ENCODE measurements at places on chromosomes 3 and 15.

DNA sequence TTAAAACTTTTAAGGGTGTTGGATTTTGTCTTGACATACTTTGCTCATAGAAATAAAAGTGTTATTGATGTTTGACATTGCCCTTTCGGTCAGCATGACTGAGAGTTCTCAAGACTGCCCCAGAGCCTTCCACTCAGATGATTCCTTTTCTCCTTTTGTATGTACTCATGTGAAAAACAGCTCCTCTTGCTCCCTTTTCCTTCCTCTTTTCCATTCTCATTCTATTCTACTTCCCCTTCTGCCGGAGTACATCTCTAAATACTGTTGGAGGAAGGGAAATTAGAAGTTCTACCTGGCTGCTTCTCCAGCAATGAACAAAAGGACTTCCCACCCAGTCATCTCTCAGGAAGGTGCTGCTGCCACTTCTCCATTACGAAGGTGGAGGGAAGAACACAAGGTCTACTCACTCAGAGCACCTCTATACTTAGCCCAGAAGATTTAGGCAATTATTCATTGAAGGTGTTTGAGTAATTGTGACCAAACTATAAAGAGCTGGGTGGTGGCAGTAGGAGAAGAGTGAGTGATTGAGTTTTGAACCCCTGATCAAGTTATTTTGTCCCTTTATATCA, 163.8 kb upstream of the MBNL1 start:
- DNase-seq: no peak

DNA sequence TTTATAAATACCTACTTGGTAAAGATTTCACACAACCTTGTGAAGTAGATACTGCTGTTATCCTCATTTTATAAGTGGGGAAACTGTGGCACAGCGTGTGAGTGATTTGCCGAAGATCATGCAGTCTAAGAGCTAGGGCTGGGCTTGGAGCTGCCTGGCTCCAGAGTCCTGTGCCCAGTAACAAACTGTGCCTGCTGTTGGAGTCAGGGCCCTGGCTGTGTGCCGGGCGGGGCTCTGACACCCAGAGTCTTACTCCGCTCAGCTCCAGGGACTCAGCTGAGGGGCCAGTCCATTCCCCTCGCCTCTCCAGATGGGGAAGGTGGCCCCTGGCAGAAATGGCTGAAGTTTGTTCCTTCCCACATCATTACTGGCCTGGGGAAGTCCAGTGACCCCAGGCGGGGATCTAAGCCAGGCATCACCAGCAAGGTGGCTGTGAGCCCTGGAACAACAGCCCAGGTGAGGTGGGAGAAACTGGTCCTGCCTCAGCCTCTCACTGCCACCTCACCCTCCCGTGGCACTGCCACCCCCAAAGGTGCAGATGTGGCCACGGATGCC, 17.3 kb upstream of the PLXNA1 start:
- no peak for DNase-seq

DNA sequence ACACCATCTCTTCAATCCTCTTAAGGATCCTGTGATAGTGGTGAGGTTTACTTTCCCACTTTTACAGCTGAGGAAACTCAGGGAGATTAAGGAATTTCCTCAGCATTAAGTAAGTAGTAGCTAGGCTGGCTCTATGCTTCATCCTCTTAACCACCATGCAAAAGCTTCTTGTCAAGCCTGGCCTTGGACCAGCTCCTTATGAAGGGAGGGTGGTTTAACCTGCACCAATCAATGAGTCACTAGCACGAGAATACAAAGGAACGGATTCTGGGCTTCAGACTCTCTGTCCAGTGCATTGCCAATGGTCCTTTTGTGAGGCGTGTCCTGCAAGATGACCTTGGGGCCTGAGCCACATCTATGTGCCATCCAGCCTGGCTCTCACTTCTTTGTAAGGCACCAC, 202.0 kb upstream of the CFAP20DC start:
- DNase-seq: no peak

GRCh38 chr3:40663280-40663679, 138.5 kb downstream of the ZNF621 start:
- no peak for DNase-seq

GRCh38 chr3:132912416-132912753, 125.8 kb upstream of the TMEM108 start:
- DNase-seq: no peak

DNA sequence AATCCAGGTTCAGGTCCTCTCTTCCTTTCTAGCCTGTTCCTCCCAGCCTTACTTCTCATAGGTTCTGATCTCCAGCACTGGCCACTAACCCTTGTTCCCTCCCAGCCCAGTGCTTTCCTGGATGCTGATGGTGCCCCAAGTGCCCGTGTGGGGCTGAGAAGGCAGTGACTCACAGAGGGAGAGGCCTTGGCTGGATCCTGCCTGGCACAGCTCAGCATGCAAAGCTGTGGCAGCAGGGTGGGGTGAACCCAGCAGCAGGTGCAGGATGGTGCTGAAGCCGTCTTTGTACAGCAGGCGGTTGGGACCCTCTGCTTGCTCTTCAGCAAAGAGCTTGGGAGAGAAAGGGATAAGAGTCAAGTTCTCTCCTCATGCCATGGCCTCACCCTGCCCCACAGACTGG, 7.6 kb downstream of the LPCAT4 start:
- no peak for DNase-seq

DNA sequence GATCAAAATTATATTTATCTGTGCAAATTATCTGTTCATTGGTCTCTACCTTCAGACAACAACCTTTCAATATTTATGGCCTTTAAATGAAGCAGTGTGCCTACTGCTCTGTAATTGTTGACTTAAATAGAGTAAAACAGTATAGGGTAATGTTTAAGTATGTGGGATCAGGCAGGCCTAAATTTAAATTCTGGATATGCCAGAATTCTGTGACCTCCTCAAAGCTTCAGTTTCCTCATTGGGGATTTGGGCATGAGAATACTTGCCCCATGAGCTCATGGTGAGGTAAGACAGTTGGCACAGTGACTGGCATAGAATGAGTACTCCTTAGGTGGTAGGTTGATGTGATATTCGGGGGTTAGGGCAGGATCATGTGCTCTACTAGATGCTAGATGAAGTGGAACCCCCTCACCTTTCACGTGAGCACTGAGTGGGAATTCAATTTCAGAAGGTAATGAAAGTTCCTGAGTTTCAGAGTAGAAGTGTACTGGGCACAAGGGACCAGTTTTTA, 14.9 kb downstream of the ARL8B start:
- DNase-seq: no peak

GRCh38 chr15:95541301-95541700, 789.2 kb upstream of the NR2F2 start:
- no peak for DNase-seq

DNA sequence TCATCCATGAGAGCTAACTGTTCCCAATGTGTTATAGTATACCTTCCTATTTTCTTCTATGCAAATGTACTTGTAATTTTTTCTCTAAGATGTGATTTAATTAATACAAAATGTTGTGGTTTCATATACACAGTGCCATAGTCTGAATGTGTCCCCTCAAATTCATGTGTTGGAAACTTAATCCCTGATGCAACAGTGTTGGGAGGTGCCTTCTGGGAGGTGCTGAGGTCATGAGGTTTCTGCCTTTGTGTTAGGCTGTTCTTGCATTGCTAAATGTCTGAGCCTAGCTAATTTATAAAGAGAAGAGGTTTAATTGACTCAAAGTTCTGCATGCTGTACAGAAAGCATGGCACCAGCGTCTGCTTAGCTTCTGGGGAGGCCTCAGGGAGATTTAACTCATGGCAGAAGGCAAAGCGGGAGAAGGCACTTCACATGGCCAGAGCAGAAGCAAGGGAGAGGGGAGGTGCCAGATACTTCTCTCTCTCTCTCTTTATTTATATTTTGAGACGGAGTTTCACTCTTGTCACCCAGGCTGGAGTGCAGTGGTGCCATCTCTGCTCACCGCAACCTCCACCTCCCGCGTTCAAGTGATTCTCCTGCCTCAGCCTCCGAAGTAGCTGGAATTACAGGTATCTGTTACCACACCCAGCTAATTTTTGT, 34.7 kb upstream of the BNIP2 start:
- DNase-seq: no peak

- no peak for DNase-seq
These were observed 22.0 kb downstream of the SLC9A9 start for GRCh38 chr3:143826296-143826695.

DNA sequence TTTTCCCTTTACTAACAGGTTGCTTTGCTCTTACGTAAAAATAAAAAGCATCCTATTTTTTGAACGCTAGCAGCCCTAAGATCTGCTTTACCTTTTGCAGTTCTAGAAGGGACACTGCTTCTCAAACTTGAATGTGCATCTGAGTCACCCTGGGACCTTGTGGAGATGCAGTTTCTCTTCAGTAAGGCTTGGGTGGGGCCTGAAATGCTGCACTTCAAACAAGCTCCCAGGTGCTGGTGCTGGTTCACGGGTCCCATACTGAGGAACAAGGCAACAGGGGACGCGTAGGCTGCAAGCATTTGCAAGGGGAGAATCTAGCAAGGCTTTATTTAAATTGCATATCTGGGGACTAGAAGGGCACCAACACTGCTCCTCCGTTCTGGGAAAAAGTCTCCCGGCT, 30.0 kb downstream of the MB21D2 start:
- no peak for DNase-seq

DNA sequence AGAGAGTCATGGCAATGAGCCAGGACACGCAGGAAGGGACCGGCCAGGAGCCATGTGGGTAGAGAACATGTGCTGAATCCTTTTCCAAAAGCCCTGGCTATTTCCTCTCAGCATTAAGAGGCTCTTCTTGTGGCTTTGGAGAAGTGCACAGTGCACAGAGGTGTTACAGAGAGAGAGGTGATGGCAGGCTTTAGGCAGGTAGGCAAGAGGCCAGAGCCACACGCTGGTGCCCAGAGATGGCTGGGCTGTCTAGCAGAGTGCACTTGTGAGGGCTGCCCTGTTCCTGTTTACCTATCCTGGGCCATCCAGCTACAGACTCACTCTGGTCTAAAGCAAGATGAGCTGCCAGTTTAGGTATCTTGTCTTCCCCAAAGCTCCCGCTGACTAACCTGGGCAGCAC, 402.6 kb downstream of the OCA2 start:
- no peak for DNase-seq

- DNase-seq: no peak
These were observed 19.3 kb downstream of the MINAR1 start for GRCh38 chr15:79451361-79451999.

GRCh38 chr3:194170793-194171192, 34.8 kb downstream of the HES1 start:
- DNase-seq: no peak

DNA sequence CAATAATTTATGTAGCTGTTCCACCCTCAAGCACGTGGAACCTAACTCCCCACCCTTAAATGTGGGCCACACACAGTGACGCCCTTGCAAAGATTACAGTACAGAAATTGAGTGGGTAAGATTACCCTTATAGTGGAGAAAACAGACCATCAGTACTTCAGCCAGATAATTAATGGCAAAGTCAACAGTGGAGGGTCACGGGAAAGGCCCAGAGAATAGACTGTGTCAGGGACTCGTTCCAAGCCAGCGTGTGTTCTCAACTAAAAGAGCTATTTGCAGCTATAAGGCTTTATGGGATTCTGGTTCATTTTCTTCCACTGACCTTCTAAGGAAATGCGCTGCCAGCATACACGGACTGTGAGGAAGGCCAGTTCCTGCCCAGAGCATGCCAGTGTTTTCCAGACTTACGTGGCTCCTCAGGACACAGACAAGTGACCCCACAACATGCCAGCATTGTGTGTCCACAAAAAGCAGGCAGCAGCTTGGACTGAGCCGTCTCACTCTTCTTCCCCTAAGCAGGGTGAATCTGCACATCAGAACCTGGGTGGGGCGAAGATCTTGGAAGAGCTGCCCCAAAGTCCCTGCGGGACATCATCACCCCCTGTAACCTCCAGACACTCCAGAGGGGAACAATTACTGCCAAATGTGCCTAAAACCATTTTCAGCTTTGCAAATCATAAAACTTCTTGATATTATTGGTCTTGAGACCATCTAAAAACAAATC, 428.5 kb downstream of the OCA2 start:
- DNase-seq: no peak

DNA sequence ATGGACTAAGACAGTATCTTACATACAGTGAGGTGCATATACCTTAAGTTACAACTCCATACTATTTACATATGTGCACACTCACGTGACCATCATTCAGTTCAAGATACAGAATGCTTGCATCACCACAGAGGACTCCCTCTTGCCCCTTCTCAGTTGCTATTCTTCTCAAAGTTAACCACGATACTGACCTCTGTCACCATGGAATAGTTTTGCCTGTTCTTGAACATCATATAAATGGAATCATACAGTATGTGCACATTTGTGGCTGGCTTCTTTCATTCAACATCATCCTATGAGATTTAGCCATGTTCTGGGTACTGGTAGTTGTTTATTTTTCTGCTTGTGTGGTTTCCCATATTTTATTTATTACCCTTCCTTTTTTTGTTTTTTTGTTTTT, 10.4 kb upstream of the ZSCAN2 start:
- DNase-seq: no peak

DNA sequence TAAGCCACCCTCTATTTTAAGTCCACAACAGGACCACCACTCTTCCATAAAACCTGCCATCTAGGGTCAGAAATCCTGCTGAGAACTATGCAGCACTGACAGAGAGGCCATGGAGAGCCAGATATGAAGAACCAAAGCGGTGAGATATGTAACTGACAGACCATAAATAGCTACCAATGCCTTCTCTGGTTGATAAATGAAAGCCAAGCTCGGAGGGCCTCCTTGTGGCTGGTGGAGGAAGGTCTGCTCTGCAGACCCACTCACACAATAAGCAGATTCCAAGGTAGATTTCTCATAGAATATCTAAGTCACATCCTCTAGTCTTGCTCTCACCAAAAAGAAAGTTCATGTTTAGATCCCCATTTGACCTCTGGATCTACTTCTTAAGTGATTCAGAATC, 38.9 kb downstream of the RYK start:
- DNase-seq: peak; percentile 53

DNA sequence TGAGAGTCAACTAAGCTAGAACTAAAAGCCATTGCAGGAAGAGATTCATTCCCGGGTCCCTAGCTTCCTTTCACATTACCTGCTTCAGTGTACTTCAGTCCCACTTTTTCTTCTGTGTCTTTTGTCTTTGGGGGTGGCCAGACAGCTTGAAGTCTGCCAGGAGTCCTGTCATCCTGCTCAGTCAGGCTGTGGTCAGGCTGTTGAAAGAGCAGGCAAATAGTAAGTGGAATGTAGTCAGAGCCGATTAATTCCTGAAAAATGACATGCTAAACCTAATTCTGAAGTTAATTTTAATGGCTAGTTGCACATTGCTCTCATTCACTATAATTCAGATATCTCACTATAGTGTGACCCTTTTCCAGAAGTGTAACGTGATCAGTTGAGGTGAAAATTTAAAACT, 129.6 kb downstream of the FMN1 start:
- DNase-seq: no peak

- no peak for DNase-seq
These were observed 380.2 kb upstream of the ATP11B start for GRCh38 chr3:182413061-182413460.

DNA sequence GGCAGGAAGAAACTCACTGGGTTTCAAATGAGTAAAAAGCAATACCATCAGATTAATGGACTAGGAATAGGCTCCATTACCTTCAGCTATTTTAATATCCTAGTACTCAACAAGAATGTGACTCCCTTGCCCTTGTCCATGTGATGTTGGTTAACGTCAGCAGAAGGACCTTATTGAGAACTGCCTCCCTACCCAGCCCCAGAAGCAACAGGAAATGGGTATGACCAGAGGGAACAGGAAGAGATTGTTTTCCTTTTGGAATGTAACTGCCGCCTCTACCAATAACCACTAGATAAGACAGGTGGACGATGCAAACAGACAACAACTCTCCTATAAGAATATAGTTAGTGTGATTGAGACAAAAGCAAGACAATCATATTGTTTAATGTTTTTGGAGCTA, 10.4 kb upstream of the MME start:
- no peak for DNase-seq

- DNase-seq: no peak
These were observed 124.4 kb downstream of the SHOX2 start for GRCh38 chr3:157981819-157982218.

All from endothelial cell (in vitro differentiated cells).